ENCODE measurements at places on chromosomes 13 and 19.

GRCh38 chr19:6890938-6891337 lies 3.6 kb downstream of the ADGRE1 start:
- DNase-seq: no peak

- DNase-seq: no peak
Observed at GRCh38 chr13:43360892-43361610, 337.7 kb downstream of the DNAJC15 start.

DNA sequence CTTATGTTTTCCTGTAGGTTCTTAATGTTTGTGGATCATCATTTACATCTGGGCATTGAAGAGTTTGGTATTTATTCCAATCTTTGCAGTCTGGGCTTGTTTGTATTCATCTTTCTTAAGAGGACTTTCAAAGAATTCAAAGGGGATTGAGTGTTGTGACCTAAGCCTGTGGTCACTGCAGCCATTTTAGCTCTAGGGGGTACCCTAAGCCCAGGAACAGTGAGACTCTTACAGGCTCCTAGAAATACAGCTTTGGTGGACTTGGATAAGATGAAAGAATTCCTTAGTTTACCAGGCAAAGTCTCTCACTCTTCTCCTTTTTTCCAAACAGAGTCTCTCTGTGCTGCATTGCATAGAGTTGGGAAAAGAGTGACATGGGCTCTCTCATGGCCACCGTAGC lies 2539.0 kb upstream of the PCDH20 start:
- DNase-seq: no peak

DNA sequence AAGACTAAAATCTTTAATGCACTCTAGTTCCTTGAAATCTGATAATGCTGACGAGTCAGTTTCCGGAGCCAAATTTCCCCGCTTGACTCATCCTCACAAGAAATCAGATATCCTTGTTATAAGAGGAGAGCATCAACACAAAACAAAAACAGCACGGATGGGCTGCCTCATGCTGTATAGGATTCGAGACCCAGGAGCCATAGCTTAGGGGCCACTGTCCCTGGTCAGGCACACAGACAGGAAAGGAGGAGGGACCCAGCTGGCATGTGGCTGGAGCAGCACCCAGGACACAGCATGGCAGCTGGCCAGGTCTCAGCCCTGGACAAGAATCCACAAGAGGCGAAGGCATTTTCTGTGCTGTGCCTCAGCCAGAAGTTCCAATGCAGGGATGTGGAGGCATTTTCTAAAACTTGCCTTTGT lies 110.2 kb upstream of the SPATA13 start:
- peak; percentile 58 for DNase-seq

- no peak for DNase-seq
Observed at GRCh38 chr19:44878120-44878865, 12.8 kb upstream of the TOMM40 start.

DNA sequence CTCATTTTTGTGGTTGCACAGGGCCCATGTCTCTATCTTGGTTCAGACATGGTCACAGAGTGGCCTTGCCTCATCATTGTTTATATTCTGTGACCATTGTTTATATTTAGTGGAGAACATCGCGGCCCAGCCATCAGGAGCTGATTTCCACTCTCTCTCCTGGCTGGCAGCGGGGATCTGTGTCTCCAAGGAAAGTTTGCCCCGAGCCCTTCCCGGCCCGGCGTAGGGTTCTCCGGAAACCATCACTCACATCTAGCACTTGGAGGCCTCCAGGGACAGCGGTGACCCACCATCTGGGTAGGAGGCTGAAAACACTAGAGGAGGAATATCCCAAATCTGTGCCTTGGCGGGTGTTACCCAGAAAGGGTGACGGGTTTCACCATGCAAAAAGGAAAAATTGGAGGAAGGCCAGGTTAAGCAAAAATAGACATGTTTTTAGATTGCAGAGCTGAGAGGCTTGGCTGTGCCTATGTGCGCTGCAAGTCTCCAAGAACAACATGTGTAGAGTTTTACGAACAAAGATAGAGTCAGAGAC lies 726 bp upstream of the ZNF358 start:
- no peak for DNase-seq

GRCh38 chr19:45442408-45442777 lies 18.7 kb upstream of the ERCC1 start:
- DNase-seq: no peak

DNA sequence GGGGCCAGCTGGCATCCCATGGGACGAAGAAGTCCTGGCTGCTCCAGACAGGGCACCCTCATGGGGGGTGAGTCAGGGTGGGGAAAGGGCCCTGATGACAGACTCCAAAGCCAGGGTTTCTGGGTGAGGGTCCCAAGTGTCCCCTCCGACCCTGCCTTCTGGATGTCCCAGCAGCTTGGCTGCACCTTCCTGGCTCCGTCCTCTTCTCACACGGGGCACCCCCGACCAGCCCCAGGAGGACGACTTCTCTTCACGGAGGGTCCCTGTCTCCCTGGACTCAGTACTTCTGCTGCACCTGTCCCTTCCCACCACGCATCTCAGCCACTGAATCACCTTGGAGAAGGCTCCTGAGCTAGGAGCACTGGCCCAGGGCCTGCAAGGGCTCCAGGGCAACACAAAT lies 19.9 kb downstream of the MIER2 start:
- no peak for DNase-seq

GRCh38 chr19:12478234-12478941 lies 6.2 kb downstream of the ZNF709 start:
- DNase-seq: no peak

- no peak for DNase-seq
Observed at GRCh38 chr19:29497241-29497640, 28.6 kb upstream of the VSTM2B start.

DNA sequence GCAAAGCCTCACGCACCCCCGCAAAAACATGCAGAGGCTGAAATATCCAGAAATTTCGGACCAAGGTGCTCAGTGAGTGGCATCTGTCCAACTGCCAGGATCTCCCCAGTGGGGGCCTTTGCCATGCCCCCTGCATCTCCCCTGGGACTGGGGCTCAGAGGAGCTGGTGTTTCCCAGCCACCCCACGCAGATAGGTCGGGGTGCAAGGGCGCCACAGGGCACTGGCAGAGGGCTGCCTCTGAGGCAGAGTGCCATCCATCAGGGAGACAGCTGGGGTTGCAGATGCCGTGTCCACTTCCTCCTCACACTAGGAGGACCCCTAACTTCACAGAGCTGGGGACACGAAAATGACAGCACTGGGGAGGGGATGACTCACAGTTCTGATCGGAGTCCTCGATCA lies 26.3 kb downstream of the IZUMO4 start:
- no peak for DNase-seq

- no peak for DNase-seq
Observed at GRCh38 chr13:25977216-25977615, 74.6 kb downstream of the SHISA2 start.

- no peak for DNase-seq
Observed at GRCh38 chr13:95003019-95003813, 290.9 kb upstream of the SOX21 start.

GRCh38 chr13:28478127-28478526 lies 16.8 kb downstream of the FLT1 start:
- no peak for DNase-seq

- DNase-seq: no peak
Observed at GRCh38 chr19:917323-918151, at the start of gene KISS1R. Gene KISS1R, plus strand, starts transcription at chr19:917333. Its CDS starts 170 bp downstream, at chr19:917503.

- no peak for DNase-seq
Observed at GRCh38 chr13:66659286-66659685, 570.9 kb downstream of the PCDH9 start.

GRCh38 chr13:106738186-106738678 lies 170.3 kb upstream of the ARGLU1 start:
- DNase-seq: no peak

DNA sequence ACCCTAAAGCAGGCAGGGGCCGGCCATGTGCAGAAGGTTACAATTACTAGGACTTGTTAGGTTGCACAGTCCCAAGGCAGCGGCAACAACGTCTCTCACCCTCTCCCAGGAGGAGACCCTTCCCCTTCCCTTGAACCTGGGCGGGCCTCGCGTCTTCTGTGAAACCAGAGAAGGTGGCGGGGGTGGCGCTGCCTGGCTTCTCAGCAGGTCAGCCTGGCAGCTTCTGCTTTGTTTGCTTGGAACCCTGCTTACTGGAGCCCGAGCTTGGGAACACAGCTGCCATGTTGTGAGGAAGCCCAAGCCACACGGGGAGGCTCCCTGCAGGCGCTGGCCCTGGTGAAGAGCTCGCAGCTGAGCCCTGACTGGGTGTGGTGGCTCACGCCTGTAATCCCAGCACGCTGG lies 15.5 kb downstream of the MKNK2 start:
- DNase-seq: no peak

DNA sequence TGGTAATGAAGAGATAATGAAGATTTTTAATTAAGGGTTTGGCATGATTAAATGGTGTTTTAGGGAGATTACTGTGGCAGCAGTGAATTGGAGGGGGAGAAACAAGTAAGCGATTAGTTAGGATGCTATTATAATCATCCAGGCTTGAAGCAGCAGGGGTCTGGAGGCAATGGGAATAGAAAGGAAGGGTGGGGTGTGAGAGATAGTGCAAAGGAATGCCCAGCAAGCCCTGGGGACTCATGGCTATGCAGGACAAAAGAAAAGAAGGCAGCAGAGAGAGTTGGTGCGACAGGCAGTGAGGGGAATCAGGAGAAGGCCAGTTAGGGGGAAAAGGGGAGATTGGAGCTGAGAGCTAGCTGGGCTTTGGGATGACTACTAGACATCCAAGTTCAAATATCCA lies 34.5 kb downstream of the SOX21 start:
- no peak for DNase-seq

DNA sequence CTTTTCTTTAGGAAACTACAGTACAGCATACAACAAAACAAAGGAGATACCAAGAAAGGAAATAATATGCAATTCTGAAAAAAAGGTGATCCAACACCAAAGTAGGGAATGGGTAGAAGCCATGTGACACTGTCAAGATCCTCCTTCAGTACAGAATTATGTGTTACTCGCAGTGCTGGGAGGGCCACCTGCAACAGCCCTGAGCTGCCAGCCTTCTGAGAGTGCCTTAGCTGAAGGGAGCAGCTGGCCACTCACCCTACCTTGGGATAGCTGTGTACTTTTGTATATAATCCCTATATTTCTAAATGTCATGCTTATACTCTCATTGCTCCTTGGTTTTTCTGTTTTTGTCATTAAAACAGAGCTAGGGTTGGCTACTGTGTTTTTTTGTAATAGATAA lies 1518.2 kb upstream of the PCDH20 start:
- DNase-seq: no peak

GRCh38 chr13:112867301-112867711 lies 101.7 kb upstream of the MCF2L start:
- no peak for DNase-seq

- DNase-seq: no peak
Observed at GRCh38 chr13:73001971-73002370, 56.8 kb upstream of the KLF5 start.

GRCh38 chr19:44772959-44773358 lies 4.7 kb upstream of the CBLC start:
- DNase-seq: peak; percentile 43

All from MG63 (cell line).